ENCODE measurements at places on chromosomes 12 and 14.

- DNase-seq = peak; percentile 4
Measured at GRCh38 chr14:61661471-61662400, 33.6 kb upstream of the HIF1A start.

- peak; percentile 13 for DNase-seq
Measured at GRCh38 chr12:64522316-64522715, 70.4 kb downstream of the TBK1 start.

- DNase-seq = peak; percentile 77
Measured at GRCh38 chr12:11797317-11797913, 147.9 kb downstream of the ETV6 start.

DNA sequence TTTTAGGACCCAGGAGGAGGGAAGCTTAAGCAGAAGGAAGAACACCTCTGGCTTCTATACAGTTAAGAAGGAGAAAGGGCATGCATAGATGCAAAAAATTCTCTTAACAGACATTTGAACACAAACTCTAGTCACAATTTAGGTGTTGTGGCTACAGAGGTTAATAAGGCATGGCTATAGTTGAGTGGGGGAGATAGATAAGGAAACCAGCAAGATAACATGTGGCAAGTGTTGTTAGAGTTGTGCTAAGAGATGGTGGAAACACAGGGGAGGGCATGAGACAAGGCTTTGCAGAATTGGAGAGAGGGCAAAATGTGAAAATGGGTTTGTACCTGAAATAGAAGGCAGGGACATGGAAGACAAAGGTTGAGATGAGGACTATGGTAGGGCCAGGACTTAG lies 88.9 kb downstream of the MSRB3 start:
- no peak for DNase-seq

DNA sequence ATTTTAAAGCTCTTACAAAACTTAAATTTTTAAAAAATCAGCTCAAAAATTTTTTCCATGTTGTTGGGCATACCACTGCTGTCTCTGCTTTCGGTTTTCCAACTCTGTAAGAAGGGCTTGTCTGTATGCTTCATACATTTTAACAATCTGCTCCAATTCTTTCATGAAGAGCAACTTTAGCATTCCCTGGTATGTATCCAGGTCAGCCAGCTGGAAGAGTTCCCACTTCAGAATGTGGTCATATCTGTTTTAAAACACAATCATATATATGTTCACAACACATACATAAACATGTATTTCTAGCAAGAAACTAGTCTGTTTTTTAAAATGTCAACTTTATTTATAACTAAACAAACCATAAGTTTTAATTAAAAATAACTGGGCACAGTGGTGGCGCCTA lies 33.0 kb downstream of the SAV1 start:
- no peak for DNase-seq

DNA sequence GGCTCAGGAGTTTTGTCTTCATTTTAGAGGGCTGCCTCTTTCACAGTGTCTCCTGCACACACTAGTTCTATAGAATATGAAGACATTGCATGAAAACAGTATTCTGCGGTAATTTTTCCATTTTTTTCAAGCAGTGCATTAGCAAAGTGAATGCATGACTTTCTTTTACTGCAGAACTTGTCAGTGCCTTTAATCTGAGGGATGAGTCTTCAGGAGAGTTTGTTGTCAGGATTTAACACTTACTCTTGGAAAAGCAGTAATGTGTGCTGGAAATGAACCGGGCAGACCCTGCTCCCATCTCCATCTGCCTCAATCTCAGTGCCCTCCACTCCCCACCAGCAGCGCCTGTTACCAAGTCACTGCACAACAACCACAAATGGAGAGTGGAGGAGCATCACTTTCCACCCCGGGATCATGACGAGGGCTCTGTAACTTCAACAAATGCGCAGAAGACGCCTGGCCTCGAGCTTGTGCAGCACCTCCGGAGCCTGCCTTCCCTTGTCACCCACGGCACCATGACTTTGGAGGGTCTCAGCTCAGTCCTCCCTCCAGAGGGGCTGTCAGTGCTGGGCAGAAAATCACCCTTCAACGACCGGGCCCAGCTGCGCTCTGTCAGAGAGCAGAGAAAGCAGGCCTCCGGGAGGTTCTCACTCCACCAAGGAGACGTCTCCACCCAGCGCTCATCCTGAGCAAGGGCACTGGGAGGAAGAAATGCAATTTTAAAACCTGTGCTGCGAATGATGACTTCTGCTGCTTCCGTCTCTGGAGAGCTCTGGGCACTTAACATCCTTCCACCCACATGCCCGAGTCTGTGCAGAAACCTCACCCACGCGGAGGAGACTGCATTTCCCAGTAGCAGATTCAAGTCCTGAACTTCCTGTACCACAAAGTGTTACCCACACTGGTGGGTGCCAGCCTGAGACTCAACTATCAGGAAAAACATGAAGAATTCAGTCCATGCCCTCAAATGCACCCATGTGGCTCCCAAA lies 255.7 kb downstream of the ADGRD1 start:
- DNase-seq = no peak

- no peak for DNase-seq
Measured at GRCh38 chr14:100567009-100567876, 20.0 kb downstream of the BEGAIN start.

DNA sequence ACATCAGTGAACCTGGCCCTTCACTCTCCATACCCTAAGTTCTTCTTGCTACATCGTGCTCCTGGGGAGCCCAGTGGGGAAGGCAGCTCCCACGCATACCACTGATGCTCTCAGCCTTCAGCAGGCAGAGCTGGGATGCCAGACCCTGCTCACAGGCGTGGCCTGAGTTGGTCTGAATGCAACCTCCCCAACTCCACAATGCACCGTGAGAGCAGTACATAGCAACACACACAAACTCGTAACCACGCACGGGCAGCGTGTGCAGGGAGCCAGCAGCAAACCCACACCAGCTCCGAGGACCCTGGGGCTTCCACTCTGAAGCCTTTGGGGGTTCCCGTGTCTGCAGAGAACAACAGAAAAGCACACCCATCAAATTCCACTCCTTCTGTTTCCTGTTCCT lies 37.3 kb downstream of the ANO2 start:
- no peak for DNase-seq

DNA sequence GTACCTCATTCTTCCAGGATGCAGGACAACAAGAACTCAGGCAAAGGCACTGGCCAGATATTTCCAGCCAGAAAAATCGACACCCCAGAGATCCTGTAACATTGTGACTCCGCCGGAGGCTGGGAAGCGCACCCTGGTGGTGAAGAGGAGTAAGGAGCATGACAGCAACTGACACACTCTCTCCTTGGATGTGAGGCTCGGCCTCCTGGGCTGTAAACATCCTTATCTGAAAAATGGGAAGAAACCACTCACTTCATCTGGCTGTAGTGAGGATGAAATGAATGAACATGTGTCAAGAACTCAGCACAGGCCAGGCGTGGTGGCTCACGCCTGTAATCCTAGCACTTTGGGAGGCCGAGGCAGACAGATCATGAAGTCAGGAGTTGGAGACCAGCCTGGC lies 27.5 kb downstream of the TCHP start:
- DNase-seq = peak; percentile 23

DNA sequence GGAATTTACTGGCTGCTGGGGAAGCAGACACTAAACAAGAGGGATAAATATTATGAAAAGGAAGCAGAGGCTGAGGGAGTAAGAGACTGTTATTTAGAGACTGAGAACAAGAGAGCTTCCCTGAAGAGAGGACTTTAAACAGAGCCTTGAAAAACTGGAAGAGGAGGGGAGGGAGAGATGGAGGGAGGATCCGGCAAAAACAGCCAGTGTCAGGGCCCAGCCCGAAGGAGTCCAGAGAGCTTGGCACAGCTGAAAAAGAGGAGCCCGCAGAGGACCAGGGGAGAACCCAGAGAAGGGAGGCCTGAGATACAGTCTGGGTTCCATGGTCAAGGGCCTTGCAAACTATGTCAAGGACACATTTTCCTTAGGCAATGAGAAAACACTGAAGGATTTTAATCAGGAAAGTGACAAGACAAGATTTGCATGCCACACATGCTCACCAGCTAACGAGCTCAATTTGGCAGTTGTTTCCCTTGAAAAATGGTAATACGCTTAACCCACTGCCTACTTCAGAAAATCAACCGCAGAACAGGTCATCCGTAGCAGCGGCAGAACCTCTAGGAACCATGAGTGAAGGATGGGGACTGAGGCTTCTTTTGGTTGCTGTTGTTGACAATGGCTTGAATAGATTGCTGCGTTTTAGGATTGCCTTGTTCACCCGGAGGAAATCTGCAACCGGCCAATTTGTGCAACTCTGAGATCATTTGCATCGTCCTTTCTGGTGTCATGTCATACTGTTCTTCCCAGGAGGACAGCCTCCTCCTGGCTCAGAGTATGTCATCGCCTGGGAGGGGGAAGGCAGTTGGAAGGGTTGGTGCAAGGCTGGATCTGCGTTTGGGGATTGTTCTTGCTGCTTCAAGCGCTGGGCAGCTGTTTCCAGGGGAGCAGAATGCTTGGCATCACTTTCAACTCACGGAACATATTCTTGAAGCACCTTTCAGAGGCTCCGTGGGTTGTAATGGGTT lies 108.2 kb downstream of the PRMT8 start:
- DNase-seq = no peak

- no peak for DNase-seq
Measured at GRCh38 chr12:41510470-41510869, 322.4 kb downstream of the PDZRN4 start.

- peak; percentile 30 for DNase-seq
Measured at GRCh38 chr14:81211844-81212243, 8.9 kb downstream of the GTF2A1 start.

DNA sequence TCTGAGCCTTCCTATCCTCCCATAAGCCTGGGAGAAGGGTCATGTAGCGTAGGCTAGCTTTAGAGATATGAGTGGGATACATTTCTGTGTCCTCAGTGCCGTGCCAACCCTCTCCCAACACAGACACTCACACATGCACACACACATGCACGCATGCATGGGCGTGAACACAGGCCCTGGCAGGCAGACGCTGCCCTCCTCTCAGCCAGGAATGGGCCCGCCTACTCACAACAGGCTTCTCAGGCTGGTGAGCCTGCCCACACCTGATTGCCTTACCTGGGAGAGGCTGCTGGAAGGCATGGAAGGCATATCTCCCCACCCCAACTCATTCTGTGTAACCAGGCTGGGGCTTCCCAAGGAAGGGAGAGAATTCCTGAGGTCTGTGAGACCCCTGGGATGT lies 12.8 kb upstream of the ACVR1B start:
- DNase-seq = no peak

DNA sequence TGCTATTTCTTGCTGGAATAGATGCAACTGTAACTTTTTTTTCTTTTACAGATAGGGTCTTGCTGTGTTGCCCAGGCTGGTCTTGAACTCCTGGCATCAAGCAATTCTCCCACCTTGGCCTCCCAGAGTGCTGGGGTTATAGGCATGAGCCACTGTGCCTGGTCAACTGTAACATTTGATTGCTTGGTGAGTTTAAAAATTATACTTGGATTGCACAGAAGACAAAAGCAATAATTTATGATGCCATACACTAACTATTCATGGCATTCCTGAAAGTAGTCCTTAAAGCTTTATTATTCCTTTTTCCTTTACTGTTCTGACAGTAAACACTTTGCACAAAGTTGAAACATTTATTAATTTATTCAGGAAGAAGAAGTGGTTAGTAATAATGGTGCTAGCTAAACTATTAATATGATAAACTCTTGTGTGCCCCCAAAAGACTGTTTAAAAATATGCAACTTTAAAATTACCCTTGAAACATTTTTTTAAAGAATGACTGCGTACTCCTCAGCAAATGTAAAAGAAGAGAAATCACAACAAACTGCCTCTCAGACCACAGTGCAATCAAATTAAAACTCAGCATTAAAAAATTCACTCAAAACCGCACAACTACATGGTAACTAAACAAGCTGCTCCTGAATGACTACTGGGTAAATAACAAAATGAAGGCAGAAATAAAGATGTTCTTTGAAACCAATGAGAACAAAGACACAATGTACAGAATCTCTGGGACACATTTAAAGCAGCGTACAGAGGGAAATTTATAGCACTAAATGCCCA lies 8.3 kb downstream of the PTPRB start:
- DNase-seq = peak; percentile 64

- DNase-seq = no peak
Measured at GRCh38 chr12:49905718-49906314, 2.1 kb upstream of the FAIM2 start.

- no peak for DNase-seq
Measured at GRCh38 chr12:19749906-19750574, 310.7 kb downstream of the AEBP2 start.

- DNase-seq = peak; percentile 64
Measured at GRCh38 chr14:24368562-24369252, 723 bp downstream of the NFATC4 start.

DNA sequence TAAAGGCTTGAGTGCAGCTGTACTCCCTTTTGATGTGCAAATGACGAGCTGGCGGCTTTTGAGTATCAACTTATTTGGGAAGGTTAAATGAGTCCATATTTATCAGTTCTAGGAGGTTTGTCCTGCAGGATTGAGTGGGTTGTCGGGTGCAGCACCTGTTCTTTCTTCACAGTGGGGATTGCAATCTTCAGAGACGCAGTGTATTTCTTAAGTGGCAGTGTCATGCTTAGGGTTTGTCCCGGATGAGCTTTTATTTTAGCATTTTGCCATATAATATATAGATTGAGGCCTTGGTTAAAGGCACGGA lies 1.2 kb downstream of the FUT8 start:
- DNase-seq = no peak

GRCh38 chr14:79089576-79089975 lies 919.4 kb downstream of the NRXN3 start:
- no peak for DNase-seq

DNA sequence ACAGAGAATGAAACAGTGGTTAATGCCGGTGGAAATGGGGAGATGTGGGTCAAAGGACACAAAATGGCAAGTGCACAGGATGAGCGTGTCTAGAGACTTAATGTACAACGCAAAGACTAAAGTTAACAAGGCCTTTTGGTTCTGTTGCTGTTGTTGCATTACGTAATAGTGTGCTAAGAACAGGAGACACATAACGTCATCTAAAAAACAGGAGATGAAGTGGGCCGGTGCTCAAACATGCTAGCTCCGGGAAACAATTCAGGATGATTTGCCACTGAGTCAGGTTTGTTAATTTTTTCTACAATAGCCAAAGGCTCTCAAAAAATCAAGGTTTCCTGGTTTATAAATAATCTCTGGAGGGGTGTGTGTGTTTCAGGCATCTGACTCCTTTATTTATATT lies 55.5 kb downstream of the ETV6 start:
- peak; percentile 85 for DNase-seq

GRCh38 chr12:123085730-123086487 lies 65.0 kb downstream of the PITPNM2 start:
- no peak for DNase-seq

- no peak for DNase-seq
Measured at GRCh38 chr14:71491931-71492330, 440.3 kb upstream of the RGS6 start.

DNA sequence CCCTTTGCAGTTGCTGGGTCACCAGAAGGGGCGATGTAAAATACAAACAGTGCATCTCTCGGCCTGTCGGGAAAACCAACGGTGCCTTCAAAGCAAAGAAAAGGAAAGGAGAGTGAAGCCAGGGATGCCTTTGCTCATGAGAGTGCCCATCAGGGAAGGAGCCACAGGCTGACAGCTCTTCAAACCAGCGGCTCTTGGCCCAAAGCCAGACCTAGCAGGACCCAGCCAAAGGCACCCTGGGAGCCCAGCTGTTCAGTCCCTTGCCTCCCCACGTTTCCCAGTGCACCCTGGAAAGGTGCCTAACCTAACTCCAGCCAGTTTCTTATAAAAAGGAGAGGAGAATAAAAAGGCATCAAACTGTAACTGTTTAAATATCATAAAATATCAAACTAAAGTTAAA lies 29.2 kb downstream of the PRMT8 start:
- no peak for DNase-seq

- peak; percentile 37 for DNase-seq
Measured at GRCh38 chr12:65526311-65526710, 247.8 kb downstream of the MSRB3 start.

GRCh38 chr12:47776471-47777143 lies 3.6 kb downstream of the SLC48A1 start:
- peak; percentile 33 for DNase-seq

Measured in HFFc6 (cell line).